ENCODE measurements at places on chromosomes 1 and 21. TPM values are rescaled to one million over a fixed set of nuclear protein-coding genes. Genes with fewer than 3 reads are reported as not detected.

Gene NUAK2
- total RNA-seq: 7.2 TPM

Gene CYP4A11
- not detected for total RNA-seq

Gene IFNLR1
- total RNA-seq: under 0.01 TPM

Gene CFAP107
- not detected for total RNA-seq

Gene UBAP2L
- 69.8 TPM for total RNA-seq

Gene MSH4
- not detected for total RNA-seq

Gene AADACL4
- total RNA-seq: not detected

Gene C1orf116
- not detected for total RNA-seq

Gene METTL13
- total RNA-seq: 27.8 TPM

Gene TMPRSS2
- not detected for total RNA-seq

Gene RNF19B
- 18.1 TPM for total RNA-seq

Gene PLA2G4A
- 4.0 TPM for total RNA-seq

Gene TTC24
- total RNA-seq: not detected

Gene PLA2G2D
- total RNA-seq: not detected

Gene NBPF6
- total RNA-seq: not detected

Gene PCP4L1
- total RNA-seq: not detected

Gene CNTN2
- not detected for total RNA-seq

Gene KTI12
- 12.7 TPM for total RNA-seq

Gene CCDC27
- total RNA-seq: not detected

Gene CNKSR1
- total RNA-seq: not detected

Gene CFHR2
- not detected for total RNA-seq

Gene RIT1
- 20.8 TPM for total RNA-seq

Gene PDE9A
- 8.9 TPM for total RNA-seq

Gene ANXA9
- 1.2 TPM for total RNA-seq

Gene CD1C
- total RNA-seq: not detected

Gene NUP210L
- total RNA-seq: not detected

Gene LENEP
- total RNA-seq: not detected

Gene TAS1R1
- total RNA-seq: not detected

Gene RXFP4
- not detected for total RNA-seq

Gene SERPINC1
- not detected for total RNA-seq

Gene VWA5B1
- not detected for total RNA-seq

Gene SLC5A9
- not detected for total RNA-seq

Gene PDC
- total RNA-seq: not detected

Gene DCLRE1B
- total RNA-seq: 2.9 TPM

Gene ILDR2
- not detected for total RNA-seq

Gene SCMH1
- 28.2 TPM for total RNA-seq

Gene ERICH3
- total RNA-seq: not detected

Gene SLC45A1
- total RNA-seq: 5.8 TPM

Gene BGLAP
- total RNA-seq: not detected

Gene OR2G6
- total RNA-seq: not detected

Gene CRNN
- not detected for total RNA-seq

Gene ST6GALNAC3
- total RNA-seq: 0.58 TPM

Gene AMY1A
- total RNA-seq: not detected

Gene LCE3E
- total RNA-seq: not detected
